ENCODE measurements at places on chromosomes 1 and 21. TPM values are rescaled to one million over a fixed set of nuclear protein-coding genes. Genes with fewer than 3 reads are reported as not detected.

- no peak for DNase-seq
Measured at GRCh38 chr1:93531193-93531592, 83.3 kb downstream of the FNBP1L start.

GRCh38 chr1:160863061-160863773 is 530 bp upstream of the CD244 start:
- DNase-seq, result no peak

The SPSB1 gene
- total RNA-seq, result 56.4 TPM

DNA sequence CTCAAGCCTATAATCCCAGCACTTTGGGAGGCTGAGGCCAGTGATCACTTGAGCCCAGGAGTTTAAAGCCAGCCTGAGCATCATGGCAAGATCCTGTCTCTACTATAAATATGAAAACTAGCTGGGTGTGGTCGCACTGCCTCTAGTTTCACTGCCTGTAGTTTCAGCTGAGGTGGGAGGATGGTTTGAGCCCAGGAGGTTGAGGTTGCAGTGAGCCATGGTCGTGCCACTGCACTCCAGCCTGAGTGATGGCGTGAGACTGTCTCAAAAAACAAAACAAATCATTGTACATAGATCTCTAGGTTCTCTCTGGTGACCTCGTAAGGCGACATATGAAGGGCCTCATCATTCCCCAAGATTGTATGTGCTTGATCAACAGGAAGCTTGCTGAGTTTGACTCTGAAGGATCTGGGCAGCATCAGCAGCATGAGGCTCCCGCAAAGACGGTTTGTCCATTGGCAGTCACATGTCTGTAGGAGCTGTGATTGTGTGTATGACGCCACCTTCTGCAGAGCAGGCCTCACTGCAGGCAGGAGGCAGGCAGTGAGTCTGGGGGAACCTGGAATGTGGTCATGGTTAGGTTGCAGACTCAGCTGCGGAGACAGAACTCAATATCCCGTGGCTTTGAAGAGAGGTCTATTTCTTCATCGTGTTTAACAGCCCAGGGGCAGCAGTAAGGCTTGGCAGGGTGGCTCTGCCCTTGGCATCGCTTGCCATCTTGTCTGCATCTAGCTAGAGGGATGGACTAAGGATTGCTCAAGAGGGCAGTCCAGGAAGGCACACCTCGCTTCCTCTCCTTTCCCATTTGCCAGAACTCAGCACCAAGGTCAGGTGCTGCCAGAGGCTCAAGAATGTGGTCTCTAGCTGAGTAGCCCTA is 14.0 kb downstream of the ATP5PO start:
- no peak for DNase-seq

DNA sequence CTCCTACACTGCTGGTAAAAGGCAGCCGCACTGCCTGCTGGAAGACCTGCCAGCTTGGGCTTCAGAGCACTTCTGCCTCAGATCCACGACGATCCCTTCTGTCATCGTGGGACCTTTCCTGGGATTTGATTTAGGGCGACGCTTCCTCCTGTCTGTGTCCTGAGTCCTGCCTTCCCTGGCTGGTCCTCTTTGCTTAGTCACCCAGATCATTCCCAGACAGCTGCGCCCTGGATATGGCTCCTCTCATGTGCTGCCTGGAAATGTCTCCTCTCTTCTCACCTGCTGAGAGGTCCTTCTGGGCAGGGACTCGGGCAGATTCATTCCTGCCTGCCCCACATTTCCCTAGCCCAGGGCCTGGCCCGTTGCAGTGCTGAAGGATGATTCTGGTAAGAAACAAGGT is 72.4 kb upstream of the POU3F1 start:
- DNase-seq, result no peak

DNA sequence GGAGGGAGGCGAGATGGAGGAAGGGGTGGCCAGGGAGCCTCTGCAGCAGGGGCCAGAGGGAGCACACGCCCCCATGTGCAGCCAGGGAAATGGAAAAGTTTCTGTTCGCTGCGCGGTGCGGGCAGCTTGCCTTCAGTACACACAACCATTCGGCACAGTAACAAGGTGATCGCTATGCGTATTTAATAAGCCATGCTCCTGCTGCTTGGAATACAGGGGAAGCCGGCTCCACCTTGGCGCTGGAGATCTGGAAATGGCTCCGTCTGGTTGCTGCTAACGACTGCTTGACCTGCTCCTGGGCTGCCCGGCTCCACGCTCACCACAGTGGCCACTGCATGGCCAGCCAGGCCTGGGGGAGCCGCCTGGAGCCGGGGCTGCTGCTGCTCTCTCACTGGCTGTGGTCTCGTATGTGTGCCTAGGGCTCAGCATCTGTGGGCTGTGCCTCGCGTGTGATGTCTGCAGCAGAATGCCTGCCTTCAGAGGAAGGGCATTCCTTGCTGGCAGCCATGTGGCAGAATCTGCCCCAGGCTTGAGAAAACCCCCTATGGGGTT is 86.4 kb upstream of the ACTL8 start:
- no peak for DNase-seq

DNA sequence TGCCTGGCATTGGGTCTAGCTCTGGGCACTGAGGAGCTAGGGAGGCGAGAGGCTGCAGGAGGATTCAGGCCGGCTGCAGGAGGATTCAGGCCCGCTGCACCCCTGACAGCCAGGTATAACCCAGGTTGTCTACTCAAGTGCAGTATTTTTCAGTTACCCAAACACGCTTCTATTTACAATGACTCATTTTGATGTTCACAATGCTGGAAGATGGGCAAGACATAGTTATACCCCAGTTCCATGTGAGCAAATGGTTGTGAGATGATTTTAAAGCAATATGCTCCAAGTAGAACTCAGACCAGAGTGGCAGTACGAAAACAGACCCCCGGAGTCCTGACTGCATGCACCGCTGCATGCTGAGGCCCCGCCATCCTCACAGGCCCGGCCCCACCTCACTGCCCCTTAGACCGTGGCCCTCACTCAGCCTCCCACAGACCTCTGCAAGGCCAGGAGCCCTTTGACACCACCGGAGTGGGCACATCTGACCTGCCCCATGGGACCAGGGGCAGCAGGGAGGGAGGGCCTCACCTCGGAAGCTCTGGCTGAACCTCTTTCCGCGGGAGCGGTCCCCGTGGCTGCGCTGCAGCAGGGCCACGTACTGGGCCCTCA is 553 bp downstream of the LEFTY1 start:
- no peak for DNase-seq

DNA sequence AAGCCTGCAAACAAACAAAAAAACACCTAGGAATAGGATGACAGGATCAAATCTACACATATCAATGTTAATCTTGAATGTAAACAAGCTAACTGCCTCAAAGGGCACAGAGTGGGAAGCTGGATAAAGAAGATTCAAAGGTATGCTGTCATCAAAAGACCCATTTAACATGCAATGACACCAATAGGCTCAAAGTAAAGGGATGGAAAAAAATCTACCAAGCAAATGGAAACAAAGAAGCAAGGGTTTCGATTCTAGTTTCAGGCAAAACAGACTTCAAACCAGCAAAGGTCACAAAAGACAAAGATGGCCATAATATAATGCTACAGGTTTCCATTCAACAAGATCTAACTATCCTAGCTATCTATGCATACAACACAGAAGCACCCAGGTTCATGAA is 16.2 kb upstream of the OR2T10 start:
- no peak for DNase-seq

DNA sequence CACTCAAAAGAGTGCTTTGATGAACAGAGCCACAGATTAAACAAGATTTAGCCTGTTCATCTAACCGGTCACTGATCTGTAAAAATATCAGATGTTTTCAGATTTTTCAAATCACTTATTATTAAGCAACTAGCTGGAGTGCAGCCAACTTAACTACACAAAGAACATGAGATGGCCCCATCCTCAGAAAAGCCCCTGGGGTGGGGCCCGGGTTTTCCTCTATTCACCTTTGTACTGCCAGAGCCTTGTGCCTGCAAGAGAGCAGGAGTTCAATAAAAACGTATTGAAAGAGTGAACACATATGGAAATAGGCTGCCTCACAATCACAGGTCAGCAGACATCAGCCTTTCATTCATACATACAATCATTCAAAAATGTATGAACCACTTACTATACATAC is 516.1 kb downstream of the OMA1 start:
- DNase-seq, result no peak

The CSMD2 gene
- total RNA-seq, result 0.28 TPM

DNA sequence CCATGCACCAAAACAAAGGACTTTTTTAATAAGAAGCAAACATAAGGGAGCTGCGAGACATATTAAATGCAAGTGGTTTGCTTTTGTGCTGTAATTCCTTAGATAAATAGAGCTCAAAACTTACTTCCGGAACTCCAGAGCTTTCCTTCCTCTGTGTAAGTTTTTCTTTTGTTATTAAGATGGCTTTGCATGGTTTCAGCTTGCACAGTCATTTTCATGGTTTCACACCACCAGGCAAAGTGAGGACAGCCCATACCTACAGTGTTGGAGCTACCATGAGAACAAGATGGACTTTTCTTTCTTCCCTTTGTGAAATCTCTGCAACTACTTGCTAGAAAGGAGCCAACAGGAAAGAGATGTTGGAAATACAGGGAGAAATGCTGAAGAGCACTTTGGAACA is 368.0 kb downstream of the SETD4 start:
- no peak for DNase-seq

DNA sequence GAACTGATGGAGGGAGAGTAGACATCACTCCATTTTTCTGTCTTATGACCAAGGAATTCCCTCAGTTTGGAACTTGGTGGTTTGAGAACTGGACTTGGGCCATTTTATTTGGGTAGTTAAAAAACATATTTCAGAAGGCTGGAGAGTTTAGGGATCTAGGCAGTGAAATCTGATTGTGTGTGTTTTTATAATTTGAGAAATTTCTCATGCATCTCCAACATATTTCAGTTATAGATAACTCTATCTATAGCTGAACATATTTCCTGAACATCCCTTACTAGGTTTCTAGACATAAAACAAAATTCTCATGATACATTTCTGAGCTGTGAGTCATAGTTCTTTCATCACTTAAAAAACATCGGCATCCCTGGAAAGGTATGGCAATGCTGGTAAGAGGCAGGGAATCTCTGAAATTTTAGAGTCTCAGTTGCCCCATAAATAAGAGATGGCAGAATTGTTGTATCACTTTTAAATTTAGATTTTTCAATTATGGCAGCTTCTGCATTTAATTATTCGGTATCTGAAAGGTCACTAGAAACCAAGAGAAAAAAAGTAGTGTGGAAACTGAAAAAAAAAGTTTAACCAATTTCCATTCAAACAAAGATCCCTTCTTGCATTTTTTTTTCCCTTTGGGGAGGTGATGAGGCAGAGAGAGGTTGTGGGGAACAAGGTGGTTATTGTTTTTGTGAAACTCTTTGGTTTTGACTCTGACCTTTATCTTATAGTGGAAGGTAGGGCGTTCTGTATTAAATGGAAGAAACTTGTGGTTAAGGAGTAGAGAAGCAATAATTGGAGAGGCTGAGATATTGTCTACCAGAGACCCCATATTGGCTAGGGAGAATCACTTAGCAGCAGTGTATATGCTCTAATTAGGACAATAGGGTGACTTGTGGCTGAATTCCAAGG is 102.9 kb downstream of the FASLG start:
- DNase-seq, result no peak

DNA sequence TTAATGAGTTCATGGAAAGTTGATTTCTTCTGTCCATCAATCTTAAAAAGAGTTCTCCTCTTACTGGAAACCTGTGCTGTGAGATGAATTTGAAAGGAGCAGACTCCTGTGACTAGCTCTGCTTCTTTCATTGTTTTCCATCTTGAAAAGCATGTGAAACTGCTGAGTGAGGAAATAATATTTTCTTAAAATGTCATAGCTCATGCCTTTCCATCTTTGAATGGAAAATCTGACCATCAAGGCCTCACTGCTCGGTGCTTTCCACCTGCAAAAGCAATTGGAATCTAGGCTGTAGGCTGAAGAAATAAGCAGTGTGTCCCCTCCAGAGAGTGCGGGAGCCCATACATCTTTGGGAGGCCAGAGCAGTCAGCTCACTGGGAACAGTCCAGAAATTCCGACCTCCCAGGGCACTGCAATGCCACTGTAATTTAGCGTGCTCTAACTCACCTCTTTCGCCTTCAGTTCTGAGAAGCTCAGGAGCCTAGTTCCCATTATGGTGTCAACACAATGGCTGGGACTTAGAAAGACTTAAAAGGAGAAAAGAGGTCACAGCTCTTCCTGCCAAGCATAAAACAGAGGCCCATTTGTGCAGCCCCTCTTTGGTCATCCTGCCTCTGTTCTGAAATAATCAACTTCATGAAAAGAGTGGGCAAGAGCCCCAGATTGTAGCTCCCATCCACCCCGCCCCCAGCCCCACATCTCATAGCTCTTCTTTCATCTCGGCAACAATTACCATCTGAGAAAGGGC is 50.4 kb upstream of the F3 start:
- no peak for DNase-seq

The PLXNA2 gene
- total RNA-seq, result 89.3 TPM

GRCh38 chr1:164575356-164575886 is 16.4 kb downstream of the PBX1 start:
- DNase-seq, result no peak

- DNase-seq, result no peak
Measured at GRCh38 chr1:13517193-13517812, 3.5 kb upstream of the LRRC38 start.

GRCh38 chr1:156887317-156887716 is 6.2 kb upstream of the PEAR1 start:
- no peak for DNase-seq

The PPIAL4G gene
- total RNA-seq, result not detected

The TMEM82 gene
- total RNA-seq, result 18.6 TPM

The RAB42 gene
- total RNA-seq, result 4.7 TPM

The KLF17 gene
- not detected for total RNA-seq

- no peak for DNase-seq
Measured at GRCh38 chr1:239772446-239772845, 319.2 kb upstream of the FMN2 start.

The CD1E gene
- total RNA-seq, result not detected

The NCMAP gene
- 2.2 TPM for total RNA-seq

The EXOSC10 gene
- 54.3 TPM for total RNA-seq

DNA sequence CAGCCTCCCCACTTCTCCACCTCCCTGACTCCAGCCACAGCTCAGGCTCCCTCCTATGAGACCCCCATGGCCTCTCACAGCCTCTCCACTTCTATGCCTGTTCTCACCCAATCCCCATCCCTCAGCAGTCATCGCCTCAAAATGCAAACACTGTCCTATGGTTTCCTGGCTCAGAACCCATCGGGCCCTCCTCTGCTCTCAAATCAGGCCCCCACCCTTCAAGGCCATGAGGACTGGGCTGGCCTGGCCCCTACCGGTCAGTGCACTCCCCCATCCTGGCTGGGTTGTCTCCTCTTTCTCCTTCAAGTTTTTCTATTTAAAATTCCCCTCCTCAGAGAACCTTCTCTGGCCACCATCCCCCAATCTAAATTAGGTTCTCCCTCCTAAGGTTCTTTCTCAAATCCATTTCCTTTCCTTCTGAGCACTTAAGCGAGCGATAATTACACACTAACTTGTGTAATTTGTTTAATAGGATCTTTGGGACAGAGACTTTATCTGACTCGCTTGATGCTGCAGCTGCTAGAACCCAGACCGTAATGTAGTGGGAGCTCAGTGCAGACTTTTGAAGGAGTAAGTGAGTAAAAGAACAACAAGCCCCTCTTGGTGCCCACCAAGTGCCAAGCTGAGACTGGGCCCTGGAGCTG is 347.2 kb downstream of the MATN1 start:
- DNase-seq, result no peak

DNA sequence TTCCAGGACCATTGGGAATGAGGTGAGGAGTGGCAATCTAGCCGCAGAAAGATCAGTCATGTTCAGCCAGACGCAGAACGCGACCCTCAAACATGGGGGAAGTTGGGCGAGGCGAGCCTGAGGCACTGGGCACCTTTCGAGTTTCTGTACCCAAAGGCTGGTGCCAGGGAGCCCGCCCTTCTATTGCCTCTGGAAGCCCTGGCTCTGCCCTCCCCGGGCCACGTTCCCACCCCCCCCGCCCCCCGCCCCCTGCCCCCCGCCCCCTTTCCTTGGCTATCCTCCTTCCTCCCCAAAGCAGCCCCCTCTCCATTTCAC is 2.2 kb upstream of the ZBTB7B start:
- DNase-seq, result peak; percentile 57

Measured in left colon (tissue), 2 donors.